Fibroblast of pulmonary artery (primary cell): ENCODE measurements at places on chromosomes 7 and 10.

DNA sequence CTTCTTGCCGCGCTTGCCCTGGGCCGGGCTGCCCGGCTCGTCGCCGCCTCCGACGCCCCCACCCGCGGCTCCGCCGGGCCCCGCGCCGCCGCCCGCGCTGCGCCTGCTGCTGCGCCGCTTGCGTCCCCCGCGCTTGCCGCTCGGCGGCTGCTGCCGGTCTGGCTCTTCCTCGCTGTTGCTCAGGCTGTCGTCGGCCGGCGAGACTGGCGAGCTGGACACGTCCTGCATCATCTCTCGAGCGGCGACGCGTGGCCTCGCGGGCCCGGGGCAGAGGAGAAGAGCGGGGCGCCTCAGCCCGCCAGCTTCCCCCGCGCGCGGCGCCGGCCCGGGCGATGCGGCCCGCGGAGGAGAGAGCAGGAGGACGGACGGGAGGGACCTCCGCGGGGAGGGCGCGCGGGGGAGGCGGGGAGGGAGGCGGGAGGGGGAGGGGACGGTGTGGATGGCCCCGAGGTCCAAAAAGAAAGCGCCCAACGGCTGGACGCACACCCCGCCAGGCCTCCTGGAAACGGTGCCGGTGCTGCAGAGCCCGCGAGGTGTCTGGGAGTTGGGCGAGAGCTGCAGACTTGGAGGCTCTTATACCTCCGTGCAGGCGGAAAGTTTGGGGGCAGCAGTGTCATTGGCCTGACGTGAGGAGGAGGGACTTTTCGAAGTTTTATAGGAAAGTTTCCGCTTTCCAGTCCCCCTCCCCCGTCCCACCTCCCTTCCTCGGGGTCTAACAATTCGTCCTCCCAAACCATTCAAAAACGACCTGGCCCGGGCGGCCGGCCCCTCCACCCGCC, at the start of gene TWIST1:
TSS of gene TWIST1 (minus strand) at position 546 of the 779 bp plus-strand sequence. CDS start at position 231, 315 bp downstream.
- DNase-seq: peak; percentile 95

- peak; percentile 37 for DNase-seq
These were observed 56.6 kb downstream of the TMEM209 start for GRCh38 chr7:130148561-130148960.

DNA sequence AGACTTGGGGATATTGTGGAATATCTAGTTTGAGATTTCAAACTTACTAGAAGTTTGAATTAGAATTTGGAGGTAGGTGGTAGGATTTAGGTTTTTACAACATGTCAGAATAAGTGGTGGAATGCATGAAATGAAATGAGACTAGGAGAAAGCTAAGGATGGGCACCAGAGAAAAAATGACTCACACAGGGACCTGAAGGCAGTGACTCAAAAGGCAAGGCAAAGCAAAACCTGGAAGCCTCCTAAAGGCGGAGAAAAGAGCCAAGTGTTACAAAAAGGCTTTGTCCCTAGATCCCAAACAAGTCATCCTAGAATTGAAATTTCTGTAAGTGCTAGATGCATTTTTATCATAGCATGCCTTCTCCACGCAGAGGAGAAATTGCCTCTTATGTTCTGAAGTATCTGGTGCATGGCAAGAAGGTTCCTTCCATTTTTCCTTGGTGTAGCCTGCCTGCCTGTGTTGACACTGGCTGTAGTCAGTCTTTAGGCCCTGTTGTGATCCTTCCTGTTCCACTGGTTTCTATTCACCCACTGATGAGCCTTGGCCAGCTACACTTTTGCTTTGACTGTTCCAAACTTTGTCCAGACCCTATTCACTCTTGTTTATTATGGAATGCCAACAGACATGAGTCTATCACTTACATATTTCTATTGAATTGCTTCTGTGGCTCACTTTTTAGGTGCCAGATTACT, 109.3 kb downstream of the ETV1 start:
- DNase-seq: peak; percentile 23

DNA sequence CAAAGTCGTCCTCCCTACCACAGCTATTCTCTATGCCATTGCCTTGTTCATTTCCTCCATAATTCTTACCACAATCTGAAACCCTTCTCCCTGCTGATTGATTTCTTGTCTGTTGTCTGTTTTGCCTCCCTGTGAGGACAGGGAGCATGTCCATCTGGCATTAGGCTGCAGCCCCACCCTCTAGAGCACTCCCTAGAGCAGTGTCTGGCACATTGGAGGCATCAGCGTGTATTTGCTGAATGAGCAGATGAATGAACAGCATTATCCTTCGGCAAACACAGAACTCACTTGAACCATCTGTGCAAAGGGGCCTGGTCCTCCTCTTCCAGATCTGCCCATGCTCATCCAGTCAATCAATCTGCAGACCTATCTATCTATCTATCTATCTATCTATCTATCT, 5.1 kb upstream of the DMBT1 start:
- no peak for DNase-seq

DNA sequence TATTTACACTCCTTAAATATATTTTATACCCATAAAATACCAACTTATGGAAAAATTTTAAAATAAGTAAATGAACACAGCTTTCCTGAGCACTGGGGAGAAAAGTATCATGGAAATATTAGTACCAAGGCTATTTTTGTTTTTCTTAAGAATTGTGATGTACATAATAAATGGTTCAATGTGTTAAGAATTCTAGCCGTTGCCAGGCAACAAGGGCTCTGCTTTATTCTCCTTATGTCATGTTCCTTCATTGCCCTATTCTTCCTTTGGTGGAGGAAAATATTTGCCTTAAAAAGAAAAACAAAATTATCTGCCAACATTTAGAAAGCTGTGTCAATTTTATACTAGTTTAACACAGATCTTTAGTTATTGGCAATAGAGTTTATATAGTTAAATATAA, 2.6 kb upstream of the ZPBP start:
- DNase-seq: no peak

DNA sequence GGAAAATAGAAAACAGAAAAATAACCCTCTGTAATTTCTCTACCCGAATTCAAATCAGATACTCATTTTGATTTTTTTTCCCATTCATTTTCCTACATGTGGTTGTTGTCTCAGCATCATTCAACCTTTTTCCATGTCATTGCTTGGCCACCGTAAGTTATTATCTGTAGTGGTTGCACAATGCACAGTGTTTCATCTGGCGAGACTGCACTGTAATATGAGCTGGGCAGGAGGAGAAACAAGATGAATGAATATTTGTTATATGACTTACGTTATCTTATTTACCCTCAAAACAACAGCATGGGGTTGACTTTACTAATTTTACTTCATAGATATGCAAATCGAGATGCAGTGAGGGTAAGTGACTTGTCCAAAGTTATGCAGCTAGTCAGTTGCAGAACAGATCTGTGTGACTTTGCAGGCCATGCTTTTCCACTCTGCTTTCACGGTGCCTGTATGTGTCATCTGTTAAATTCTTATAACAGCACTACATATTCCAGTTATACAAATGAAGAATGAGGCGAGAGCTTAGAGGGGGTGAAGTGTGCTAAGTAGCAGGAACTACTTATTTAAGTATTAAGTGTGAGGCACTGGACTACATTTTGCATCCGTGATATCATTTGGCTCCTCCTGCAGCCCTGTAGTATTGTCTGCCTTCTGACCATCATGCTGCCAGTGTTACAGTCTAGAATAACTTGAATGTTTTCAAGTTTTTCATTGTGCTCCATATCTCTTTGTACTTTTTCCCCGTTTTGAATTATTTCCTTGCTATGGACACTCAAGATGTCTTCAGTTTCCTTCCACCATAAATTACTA, 56.7 kb downstream of the ZMYND11 start:
- DNase-seq: peak; percentile 80

- no peak for DNase-seq
These were observed 127.0 kb upstream of the JCAD start for GRCh38 chr10:30186371-30186875.

DNA sequence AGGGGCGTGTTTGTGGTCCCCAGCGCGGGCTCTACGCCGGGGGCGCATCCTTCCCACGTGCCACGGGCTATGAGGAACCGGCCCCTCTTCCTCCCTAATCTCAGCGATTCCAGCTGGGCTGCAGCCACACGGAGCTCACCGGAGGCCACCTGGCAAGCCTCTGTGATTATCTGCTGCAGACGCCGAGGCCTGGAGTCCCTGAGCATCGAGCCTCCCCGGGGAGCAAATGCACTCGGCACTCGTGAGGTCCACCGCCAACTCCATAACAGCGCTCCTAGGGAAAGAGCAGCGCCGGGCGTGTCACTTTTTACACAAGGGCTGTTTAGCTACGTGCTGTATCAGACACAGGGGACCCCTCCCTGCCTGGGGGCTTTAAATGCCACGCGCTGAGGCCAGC, 101.2 kb downstream of the DYNC2I1 start:
- no peak for DNase-seq

DNA sequence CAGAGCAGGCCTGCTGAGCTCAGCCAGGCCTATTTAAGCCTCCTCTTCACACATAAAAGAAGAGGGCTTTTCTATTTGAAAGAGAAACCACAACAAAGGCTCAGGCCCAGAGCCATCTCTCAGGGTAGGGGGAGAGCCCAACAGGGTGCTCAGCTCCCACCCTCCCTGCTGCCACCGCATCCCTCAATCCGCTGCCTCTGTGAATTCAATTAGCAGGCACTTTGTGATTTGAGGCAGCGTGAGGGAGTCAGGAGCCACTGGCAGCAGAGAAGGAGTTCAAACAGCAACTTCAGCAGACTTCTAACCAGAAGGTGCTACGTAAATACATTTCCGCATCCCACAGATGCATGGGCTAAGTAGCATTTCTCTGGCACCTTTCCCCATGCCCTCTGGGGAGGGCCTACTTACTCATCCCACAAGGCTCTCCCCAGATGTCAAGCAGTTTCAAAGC, 45.2 kb downstream of the LRRC20 start:
- peak; percentile 14 for DNase-seq

DNA sequence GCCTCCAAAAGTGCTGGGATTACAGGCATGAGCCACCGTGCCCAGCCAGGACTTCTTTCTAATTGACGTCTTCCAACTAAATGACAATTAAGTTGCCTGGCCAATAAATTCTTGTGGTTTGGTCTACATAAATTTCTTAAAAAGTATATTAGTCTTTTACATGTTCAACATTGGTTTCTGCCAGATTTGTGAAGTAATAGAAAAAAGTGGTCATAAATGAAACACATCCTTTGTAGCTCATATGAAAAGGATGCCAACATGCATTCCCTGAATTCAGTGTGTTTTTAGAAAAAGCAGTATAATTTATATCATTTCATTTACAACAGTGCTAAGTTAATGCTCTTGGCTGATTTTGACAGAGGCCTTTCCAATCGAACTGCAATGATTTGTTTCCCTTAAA, 215.0 kb downstream of the TAX1BP1 start:
- no peak for DNase-seq

- DNase-seq: no peak
These were observed 338.1 kb downstream of the ACTR3B start for GRCh38 chr7:153097511-153098201.

DNA sequence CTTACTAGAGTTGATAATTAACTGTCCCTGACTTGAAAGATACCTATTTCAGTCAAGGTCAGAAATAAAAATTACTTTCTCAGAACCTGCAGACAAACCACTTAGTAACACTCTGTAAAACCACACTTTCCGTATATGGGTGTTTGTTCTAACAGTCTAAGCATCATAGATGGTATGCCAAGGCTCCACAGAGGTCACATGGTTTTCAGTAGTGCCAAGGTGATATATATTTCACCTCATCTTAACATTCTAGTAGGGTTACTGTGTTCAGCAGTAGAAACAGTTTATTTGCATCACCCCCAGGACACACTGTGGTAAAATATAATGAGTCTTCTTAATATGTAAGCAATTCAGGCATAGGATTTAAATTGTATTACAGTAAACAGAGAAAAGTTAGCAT, 61.5 kb downstream of the KCND2 start:
- no peak for DNase-seq

GRCh38 chr10:44814929-44815328, 96.2 kb upstream of the TMEM72 start:
- DNase-seq: no peak

DNA sequence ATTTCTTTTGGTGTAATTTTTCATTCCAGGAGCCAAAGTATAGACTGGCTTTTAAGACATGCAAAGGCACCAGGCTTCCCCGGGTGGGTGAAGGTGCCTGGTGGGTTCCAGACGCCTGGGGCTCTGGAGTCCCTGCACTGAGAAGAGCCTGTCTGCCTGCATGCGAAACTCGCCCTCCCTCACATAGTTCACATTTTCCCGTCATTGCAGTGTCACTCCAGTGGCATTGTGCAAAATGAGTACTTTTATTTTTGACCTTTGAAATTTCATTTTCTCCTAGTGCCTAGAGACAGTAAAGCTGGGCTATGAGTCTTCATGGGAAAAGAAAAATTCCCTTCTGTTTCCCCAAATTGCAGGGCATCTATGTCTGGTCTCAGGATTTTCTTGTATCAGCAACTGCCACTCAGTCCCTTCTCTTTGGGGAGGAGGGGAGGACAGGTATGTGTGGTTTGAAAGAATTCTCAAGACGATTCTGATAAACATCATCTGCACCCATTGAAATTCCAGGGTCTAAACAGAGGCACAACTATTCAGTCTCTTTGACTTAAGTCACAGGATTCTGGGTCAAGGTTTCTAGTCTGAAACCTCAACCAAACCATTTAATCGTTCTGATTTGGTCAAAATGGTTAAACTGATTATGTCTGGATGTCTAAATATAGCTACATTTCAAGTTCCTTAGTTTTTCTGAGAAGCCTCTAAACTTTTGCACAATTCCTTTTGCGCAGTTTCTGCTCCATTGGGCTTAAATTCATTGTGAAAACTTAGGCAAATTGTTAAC, 107.8 kb downstream of the CYP26A1 start:
- DNase-seq: no peak

DNA sequence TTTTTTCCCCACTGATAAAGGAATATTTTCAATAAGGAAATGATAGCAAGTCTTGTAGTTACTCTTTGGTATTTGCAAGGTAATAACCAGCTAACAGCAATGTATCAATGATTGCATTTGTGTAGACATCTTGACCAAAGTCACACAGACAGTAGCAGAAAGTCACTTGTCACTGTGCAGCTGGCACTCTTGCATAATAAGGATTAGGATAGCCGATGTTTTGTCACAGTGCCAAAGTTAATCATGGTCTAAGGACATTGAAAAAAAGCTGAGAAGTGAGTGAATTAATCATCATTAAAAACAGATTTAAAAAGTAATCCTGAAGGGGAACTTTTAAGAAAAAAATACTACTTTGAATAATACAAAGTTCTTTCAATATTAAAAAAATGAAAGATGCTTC, 834.3 kb upstream of the C7orf33 start:
- no peak for DNase-seq

DNA sequence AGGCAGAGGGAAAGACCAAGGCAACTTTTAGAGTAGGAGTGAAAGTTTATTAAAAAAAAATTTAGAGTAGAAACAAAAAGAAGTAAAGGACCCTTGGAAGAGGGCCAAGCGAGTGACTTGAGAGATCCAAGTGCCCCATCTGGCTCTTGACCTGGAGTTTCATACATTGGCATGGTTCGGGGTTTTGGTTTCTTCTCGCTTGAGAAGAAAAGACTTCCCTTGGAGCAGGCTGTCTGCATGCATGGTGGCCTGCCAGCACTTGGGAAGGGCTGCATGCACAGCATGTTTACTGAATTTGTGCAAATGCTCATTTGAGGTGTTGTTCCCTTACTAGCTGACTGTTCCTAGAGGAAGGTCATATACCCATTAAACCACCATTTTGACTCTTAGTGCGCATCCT, 8.8 kb upstream of the ADO start:
- no peak for DNase-seq

GRCh38 chr7:5596046-5596895, 172.6 kb upstream of the TNRC18 start:
- DNase-seq: peak; percentile 94

- no peak for DNase-seq
These were observed 116.6 kb downstream of the TMEM178B start for GRCh38 chr7:141190495-141190894.
